Chondrocyte (in vitro differentiated cells): ENCODE measurements at places on chromosomes 3 and 15. TPM values are rescaled to one million over a fixed set of nuclear protein-coding genes. Genes with fewer than 3 reads are reported as not detected.

Gene ATP8B4
- total RNA-seq = not detected in 3 replicates

Gene SCAANT1
- total RNA-seq = not detected in 3 replicates

Gene KLHL6
- total RNA-seq = not detected in 3 replicates

DNA sequence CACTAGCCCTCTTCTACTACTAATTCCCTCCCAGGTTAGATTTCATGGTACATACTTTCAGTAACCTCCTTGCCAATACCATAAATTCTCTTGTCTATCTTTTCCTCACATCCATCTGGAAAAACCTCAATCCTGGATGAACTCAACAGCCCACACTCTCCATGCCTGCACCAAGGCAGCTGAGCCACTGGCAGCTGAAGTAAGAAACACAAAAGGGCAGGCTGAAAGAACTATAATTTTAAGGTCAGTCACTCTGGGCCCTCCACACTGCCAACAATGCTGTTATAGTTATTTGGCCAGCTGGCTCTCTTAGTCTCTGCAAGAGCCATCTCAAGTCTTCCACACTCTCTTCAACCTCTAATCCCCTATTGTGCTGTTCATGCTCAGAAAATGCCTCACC is 15.1 kb upstream of the TIPARP start:
- DNase-seq = no peak

- no peak for DNase-seq
Measured at GRCh38 chr15:49847423-49848281, 226.8 kb downstream of the DTWD1 start.

DNA sequence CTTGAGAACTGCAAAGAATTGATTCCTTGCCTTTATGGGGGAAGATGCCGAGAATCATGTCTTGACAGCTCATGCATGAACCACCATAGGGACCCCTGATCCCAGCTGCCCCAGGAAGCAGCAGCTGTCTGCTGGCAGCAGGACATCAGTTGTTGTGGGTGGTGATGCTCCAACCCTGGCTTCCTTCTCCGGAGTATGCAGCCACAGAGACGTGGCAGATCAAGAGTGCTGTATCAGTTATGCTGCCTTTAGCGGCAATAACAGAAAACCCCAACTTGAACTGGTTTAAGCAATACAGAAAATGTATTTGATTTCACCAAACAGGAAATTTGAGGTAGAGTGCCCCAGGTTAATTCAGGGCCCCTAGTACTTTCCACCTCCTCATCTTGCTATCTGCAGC is 92.2 kb upstream of the TNFAIP8L3 start:
- DNase-seq = no peak

GRCh38 chr3:43770426-43771103 is 79.8 kb downstream of the ABHD5 start:
- DNase-seq = no peak
